ENCODE measurements at places on chromosomes 13 and 19. TPM values are rescaled to one million over a fixed set of nuclear protein-coding genes. Genes with fewer than 3 reads are reported as not detected.

PODNL1 gene
- 7.6 TPM for total RNA-seq

ZNF493 gene
- total RNA-seq, result 21.6 TPM

ATCAY gene
- under 0.01 TPM for total RNA-seq

LIM2 gene
- not detected for total RNA-seq

SELENOV gene
- not detected for total RNA-seq

ZNF155 gene
- total RNA-seq, result 9.9 TPM

FCHO1 gene
- total RNA-seq, result 0.43 TPM

All from articular chondrocyte of knee joint (primary cell).